ENCODE measurements at places on chromosomes 6 and 20.

GRCh38 chr6:44062771-44063560, 64.3 kb downstream of the MRPL14 start:
- DNase-seq: no peak

DNA sequence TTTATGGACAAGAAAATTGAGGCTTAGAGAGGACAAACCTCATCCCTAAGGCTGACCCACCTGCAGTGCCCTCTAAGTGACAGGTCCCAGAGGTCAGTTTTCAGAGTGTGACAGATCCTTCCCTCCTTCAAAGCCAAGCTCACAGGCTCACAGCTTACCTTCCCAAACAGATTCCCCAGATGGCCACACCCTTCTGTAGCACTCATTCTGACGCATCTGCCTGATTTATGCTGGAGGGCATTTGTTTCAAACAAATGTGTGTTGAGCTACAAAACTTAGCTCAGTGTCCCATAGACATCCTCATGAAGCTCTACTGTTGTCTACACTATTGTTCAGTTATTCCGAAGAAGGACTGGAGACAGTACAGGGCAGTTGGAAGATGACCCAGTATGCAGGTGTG, 60.6 kb upstream of the RIN2 start:
- DNase-seq: no peak

DNA sequence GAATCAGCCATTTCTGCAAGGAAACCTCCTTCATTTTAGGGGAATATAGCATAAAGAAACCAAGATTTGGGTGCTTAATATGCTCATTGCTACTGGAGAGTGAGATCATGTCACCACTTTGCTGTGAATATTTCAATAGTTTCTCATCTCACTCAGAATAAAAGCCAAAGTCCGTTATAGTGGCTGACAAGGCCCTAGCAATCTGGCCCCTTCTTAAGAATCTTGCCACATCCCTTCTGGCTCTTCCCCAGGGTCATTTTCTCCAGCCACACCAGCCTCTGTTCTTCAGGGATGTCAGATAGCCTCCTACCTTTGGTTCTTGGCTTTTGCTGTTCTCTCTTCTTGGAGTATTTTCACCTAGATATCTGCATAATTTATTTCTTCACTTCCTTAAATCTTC, 24.8 kb upstream of the MLIP start:
- DNase-seq: no peak

- no peak for DNase-seq
These were observed 16.2 kb downstream of the BNIP5 start for GRCh38 chr6:36320475-36320874.

DNA sequence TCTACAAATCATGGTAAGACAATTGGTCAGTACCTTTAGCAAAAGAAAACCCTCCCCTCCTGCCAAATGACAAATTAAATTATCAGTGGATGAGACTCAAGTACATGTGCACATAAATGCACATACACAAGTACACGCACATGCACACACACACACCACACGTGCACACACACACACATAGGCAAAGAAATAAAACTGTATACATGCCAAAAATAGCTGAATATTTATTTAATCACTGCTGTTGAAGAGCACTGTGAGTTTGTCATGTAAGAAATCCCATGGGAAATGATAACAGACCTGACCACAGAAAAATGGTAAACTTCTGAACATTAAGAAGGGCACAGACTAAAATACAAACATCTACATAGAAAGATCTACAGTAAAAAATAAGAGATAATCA, 46.6 kb upstream of the TNFAIP3 start:
- no peak for DNase-seq

DNA sequence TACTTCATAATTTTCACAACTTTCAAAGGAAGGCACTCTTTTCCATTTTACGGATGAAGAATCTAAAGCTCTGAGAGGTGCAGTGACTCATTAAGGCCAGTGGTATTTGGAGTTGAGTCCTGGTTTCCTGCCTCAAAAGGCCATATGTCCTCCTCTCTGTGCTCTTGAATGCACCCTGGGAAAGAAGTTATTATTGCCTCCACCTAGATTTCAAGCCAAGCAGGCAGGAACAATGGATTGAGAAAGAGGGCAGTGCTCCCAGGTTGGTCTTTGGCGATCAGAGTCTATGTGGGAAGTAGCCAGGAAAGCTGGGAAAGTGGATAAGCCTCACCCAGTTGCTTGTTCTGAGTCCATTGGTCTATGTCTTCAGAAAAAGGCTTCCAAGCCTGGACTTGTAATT, 165.0 kb downstream of the MAFB start:
- no peak for DNase-seq

- no peak for DNase-seq
These were observed 16.9 kb upstream of the SRSF3 start for GRCh38 chr6:36577301-36577700.

- DNase-seq: no peak
These were observed 12.1 kb downstream of the TFAP2A start for GRCh38 chr6:10402648-10403311.

DNA sequence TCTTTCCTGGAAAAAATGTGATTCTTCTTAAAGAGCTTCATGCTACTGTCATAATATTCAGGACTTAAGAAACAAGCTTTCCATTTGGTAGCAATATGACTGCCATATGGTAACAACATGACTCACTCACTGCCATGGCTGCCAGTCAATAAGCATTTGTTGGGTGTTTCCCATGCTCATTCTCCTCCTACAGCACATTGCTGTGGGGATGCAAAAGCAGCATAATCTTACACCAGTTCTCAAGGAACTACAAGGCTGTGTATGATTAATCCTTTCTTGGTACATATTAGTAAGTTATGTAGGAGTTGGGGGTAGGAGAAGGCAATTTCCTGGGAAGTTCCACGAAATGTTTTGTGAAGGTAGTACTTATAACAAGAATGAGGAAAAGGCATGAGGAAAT, 76.7 kb downstream of the CEP162 start:
- no peak for DNase-seq

DNA sequence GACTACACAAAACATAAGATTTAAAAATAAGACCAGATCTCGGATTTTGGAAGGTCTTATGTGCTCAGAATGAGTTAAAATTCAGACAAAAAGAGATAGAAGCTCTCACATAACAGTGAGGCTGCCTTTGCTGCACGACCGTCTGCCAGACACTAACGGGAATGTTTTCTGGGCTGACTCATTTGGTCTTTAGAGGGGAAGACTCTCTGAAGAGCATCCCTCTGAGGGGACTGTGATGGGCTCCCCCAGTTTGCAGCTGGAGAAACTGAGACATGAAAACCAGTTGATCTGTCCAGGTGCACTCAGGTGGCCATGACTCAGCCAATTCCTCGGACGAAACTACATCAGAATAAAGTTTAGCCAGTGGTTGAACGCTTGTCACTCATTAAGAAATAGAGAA, 153.9 kb downstream of the RNASET2 start:
- DNase-seq: no peak

- no peak for DNase-seq
These were observed 80.6 kb upstream of the PREP start for GRCh38 chr6:105483492-105483891.

GRCh38 chr20:17680836-17681725, 961 bp downstream of the RRBP1 start:
- DNase-seq: peak; percentile 75

DNA sequence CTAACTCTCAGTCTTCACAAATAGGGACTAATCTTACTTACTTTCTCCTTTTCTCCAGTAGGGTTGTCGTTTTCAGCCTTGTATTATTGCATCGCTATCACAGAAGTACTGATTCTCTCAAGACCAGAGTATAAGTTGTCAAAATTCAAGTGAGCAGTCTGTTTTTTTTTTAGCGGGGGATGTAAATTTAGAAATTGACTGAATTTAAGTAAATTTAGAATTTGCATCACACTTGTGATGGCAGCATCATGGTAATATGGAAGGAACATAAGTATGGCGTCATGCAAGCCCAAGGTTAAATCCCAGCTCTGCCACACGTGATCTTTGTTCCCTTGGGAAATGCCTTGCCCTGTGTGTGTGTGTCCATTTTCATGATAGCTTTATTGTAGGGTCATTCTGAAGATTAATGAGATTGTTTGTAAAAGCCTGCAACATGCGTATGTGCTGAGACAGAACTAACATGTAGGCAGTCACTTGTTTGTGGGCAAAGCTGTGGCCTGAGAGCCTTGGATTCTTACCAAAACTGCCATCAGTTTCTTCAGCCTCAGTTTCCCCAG, 52.8 kb upstream of the VSTM2L start:
- no peak for DNase-seq

DNA sequence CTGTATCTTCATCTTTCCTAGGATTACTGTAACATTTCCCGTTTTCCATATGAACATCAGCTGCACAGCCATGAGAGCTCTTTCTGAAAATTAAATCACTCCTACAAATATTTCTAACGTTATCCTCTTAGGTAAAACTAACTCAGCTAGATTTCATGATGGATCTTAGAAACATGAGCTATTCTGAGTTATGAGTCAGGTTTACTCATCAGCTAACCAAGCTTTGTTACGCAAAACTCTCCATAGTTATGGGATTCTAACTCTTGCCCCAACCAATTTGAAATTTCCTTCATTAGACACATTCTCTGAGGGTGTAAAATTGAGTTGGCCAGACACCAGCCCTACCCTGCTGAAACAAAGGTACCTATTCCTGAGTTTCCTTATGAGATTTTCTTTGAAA, 14.0 kb downstream of the DEFB110 start:
- DNase-seq: no peak

DNA sequence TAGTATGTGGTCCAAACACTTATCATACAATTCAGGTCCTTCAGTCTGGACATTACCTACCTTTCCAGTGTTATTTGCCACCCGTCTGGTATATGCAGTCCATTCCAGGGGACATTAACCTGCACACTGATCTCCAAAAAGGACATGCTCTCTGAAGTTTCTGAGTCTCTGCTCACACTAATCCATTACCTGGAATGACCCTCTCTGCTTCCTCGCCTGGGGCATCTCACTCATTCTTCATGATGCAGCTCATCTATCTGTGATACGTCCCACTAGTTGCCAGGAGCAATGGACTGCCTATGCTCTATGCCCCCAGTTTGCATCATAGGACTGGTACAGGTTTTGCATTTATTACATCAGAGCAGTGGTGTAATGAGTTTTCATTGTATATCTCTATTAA, 5.9 kb upstream of the TUBB2B start:
- DNase-seq: no peak

GRCh38 chr20:56359212-56360132, 698 bp downstream of the FAM210B start:
- DNase-seq: no peak

DNA sequence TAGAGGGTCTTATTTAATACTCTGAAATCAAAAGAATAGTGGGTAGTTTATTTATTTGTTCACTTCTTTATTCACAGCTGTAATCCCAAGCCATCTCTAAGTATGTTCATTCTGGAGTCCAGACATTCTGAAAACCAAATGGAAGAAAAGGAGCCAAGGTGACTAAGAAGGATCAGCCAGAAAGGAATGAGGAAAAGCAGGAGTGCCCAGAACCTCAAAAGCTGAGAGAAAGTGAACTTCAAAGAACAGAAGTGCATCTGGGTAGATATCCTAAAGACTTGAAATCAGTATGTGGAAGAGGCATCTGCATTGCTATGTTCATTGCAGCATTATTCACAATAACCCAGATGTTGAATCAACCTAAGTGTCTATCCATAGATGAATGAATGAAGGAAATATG, 94.8 kb downstream of the VIP start:
- DNase-seq: no peak

All from mesothelial cell of epicardium (in vitro differentiated cells).